ENCODE measurements at places on chromosomes 11 and 22.

DNA sequence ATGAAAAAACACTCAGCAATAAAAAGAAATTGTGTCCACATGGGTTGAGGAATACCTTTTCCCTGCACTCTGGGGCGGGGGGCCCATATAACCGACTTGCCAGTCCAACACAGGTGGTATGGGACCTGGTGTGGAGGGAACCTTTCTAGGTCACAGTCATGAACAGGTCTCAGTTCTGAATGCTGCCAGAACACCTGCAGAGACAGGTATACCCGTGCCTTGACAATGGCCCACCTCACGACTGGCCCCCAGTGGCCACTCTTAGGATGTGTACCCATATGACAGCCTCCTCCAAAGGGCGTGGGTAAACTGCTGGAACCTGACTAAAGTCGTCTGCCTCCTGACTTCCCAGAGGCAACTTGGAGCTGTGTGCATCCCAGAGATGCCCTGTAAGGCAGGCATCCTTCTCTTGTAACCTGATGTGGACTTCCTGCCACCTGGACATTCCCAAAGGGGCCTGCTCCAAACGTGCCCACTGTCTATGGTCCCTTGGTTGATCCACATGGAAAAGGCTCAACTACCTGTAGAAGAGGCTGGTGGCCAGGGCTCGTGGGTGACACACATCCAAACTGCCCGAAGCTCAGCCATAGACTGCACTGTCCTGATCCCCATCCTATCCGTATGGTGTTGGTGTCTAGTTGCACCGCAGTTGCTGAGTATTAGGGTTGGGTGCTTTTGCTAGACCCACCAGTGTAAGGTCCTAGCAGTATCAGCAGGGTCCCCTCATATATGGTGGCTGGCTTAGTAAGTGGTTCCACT is 859.3 kb downstream of the BRD1 start:
- DNase-seq = peak; percentile 20

- no peak for DNase-seq
Observed at GRCh38 chr11:64719406-64719805, 3.6 kb downstream of the NRXN2 start.

DNA sequence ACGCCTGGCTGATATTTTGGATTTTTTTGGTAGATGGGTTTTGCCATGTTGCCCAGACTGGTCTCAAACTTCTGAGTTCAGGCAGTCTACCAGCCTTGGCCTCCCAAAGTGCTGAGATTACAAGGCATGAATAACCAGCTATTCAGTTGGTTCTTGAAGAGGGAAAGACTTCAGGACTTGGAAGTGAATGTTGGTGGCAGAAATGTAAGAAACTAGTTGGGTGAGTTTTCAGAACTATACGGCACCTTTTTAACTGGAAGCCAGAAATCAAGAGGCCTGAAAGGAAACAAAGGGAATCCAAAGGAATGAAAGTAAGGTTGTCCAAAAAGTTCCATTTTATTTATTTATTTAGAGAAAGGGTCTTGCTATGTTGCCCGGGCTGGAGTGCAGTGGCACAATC is 2.9 kb downstream of the POGLUT3 start:
- DNase-seq = no peak

- DNase-seq = peak; percentile 11
Observed at GRCh38 chr22:25903294-25903693, 161.3 kb downstream of the MYO18B start.

GRCh38 chr11:62547691-62548281 is 1.2 kb upstream of the AHNAK start:
- no peak for DNase-seq

GRCh38 chr11:8810540-8811301 is 100.3 kb upstream of the AKIP1 start:
- peak; percentile 63 for DNase-seq

- peak; percentile 24 for DNase-seq
Observed at GRCh38 chr11:76161261-76161961, 44.9 kb downstream of the WNT11 start.

DNA sequence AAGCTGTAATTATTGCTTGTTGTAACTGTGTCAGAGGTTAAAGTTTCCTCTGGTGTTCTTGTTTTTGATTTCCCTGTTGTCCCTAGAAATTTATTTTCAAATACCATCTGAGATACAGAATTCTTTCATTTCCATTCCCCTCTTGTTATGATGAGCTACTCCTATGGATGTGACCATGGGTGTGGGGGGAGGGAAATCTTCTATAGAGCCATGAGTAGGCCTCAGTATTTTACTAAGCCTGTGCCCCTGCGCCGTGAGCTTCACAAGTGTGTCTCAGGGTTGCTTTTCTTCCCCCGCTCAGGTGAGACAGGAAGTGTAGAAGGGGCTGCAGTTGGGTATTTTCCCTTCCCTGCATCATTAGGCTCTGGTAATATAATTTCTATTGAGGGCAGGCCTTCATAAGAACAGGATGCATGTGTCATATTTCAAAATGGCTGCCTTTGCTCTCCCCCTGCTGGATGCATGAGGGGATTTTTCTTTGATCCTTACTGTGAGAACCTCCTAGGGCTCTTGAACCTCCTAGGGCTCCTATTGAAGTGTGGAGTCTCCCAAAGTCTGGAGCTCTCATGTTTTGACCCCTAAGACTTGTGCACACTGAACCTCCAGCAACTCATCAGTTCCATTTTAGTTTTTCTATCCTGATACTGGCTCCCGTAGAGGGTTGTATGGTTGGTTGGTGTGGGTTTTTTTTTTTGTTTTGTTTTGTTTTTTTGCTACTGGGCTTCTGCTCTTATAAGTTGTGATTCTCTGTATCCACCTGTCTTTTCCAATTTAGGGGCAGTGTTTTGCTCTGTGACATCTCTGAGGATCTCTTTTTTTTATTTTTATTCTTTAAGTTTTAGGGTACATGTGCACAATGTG is 658.2 kb downstream of the NTM start:
- peak; percentile 81 for DNase-seq

DNA sequence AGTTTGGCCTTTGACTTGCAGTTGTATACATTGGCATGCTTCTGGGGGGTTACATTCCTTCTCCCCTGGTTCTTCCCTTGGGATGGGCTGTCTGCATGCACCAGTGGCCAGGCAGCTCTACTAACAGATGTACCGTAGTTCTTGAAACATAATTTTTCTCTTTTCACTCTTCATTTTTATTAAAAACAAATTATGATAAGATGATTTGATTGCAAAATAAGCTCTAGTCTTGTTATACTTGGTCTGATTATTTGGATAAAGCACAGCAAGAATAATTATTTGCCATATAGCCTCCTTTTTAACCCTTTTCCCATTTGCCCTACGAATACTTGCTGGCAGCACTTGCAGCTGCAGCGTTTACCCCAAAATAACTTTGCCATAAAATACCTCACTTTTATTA is 12.7 kb downstream of the OR56A5 start:
- no peak for DNase-seq

DNA sequence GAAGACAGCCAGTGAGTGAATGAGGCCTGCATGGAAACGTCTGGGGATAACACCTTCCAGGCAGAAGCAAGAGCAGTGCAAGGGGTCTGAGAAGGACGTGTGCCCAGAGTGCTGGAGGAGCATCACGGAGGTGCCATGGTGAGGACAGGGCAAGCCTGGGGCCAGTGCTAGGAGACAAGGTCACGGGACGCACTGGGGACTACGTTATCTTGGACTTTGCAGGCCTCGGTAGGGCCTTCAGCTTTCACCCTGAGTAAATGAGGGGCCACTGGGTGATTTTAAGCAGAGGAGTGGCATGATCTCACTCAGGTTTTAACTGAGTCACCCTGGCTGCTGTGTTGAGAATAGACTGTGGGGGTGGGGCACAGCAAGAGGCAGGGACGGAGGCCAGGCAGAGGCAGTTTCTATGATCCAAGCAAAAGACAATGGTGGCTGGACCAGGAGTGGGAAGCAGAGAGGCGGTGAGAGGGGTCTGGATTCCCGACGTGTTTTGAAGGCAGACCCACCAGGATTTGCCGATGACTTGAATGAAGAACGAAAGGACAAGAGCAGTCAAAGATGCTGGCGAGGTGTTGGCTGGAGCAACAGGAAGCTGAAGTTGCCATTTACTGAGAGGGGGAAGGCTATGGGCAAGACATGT is 102.7 kb upstream of the PARVA start:
- DNase-seq = no peak

- no peak for DNase-seq
Observed at GRCh38 chr11:134178032-134178674, 45.6 kb downstream of the NCAPD3 start.

DNA sequence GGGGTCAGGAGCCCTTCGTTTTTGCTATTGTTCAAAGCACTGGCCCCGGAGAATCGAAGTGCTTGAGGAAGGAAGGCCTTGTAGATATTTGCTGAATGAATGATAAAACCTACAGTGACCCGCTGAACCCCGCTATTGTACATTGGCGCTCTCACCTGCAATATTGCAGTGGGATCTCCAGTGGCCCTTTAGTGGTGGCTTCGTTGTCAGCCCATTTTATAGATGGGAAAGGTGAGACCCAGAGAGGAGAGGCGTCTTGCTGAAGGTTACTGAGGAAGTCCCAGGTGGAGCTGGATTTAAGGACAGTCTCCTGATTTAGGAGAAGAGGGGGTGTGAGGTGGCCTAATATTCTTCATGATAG is 1.2 kb downstream of the CDC42EP2 start:
- no peak for DNase-seq

GRCh38 chr11:107549253-107549953 is 16.1 kb downstream of the ALKBH8 start:
- DNase-seq = peak; percentile 73

- no peak for DNase-seq
Observed at GRCh38 chr11:39462506-39462905, 1996.9 kb downstream of the LRRC4C start.

DNA sequence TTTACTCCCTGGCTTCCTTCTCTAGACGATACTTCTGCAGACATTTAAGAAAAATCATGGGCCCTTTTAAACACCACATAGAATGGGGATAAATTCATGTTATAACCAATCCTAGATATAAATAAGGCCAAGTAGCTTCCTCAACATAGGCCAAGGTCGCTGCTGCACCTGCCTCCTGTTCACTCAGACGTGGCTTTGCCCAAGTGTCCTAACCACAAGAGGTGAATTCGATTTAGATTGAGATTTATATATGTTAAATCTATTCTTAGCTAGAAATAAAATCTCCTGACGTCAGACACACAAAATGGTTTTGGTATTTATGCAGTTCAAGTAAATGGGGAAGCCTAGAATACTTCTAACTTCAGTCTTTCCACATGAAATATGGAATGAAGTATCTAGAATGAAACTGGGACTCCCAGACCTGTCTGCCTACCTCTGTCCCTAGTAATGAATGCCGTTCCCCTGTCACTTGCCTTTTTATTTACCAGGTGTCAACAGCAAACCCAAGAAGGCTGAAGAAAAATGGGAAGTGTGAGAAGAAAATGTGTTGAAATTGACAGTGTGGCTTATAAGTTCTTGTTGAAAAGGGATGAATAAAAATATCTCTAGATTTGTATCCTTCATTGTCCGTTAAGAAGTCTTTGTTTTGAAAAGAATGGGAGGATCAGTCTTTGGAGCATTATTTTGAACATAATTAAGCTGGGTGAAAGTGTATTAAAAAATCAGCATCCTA is 131.8 kb downstream of the HIPK3 start:
- DNase-seq = no peak

DNA sequence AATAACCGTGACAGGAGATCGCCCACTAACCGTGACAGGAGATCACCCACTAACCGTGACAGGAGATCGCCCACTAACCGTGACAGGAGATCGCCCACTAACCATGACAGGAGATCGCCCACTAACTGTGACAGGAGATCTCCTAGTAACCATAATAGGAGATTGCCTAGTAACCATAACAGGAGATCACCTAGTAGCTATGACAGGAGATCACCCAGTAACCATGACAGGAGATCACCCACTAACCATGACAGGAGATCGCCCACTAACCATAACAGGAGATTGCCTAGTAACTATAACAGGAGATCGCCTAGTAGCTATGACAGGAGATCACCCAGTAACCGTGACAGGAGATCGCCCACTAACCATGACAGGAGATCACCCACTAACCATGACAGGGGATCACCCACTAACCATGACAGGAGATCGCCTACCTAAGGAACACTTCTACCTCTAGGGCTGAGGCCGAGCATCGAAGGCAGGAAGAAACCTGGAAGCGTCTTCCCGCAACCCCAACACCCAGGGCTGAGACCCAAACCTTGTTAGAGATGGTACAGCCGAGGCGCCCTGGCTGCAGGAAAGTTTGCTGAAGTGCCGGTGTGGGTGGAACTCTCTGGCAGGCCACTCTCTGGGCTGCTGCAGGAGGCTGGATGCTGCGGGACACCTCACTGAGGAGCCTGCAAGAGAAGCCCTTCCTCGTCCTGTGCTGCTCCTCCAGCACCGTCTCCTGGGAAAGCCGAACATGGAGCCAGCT is 67.5 kb upstream of the THY1 start:
- no peak for DNase-seq

DNA sequence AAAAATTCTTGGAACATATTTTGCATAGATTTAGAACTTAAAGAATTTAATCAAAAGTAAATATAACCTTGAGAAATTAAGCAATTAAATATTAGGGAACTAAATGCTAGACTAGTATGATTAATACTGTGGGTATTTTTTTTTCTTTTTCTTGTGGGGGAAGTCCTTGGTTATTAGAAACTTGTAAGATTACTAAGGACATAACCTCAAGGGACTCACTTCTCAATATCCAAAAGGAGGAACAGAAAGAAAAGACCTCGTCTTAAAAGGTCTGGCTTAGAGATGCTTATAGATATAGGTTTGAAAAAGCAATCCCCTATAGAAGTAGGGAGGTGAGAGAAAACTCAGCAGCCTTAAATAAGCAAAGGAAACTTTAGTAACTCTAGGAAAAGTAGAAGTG is 368.5 kb downstream of the INSC start:
- no peak for DNase-seq

- DNase-seq = no peak
Observed at GRCh38 chr22:49608228-49608627, 219.4 kb downstream of the BRD1 start.

GRCh38 chr11:10991393-10991792 is 133.5 kb upstream of the ZBED5 start:
- no peak for DNase-seq

GRCh38 chr11:36241497-36241896 is 47.7 kb downstream of the COMMD9 start:
- DNase-seq = peak; percentile 20

DNA sequence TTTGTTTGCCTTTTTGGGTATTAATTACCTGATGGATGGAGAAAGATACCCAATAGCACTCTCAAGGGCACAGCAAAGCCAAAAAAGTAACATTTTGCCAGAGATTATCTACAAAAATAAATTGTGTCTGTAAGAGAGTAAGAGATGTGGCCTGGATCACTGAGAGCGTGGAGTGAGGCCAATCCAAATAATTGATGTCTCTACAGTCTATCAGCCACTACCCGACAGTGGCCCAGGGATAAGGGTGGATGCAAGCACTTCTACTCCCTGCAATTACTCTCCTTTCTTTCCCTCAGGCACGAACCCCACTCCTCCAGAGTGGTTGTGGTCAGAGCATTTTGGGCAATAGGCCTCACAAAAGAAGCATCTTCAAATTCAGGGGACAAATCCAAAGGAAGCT is 92.3 kb upstream of the ZC3H12C start:
- DNase-seq = no peak

Measured in hematopoietic multipotent progenitor cell treated with erythropoietin and hydrocortisone succinate and interleukin-3 and kit ligand, for 4 days (in vitro differentiated cells).